Smooth muscle cell of trachea (primary cell): ENCODE measurements at places on chromosomes 1 and 21. TPM values are rescaled to one million over a fixed set of nuclear protein-coding genes. Genes with fewer than 3 reads are reported as not detected.

Gene DTL
- total RNA-seq: 1.3 and 8.9 TPM in 2 replicates

Gene E2F2
- 0.17 and 2.0 TPM in 2 replicates for total RNA-seq

Gene C8B
- not detected in 2 replicates for total RNA-seq

Gene HAO2
- total RNA-seq: not detected in 2 replicates

Gene PLCH2
- under 0.01 and 0.15 TPM in 2 replicates for total RNA-seq

Gene ACTN2
- under 0.01 TPM in 2 replicates for total RNA-seq

Gene NCAM2
- 9.3 and 14.8 TPM in 2 replicates for total RNA-seq

Gene CD5L
- not detected in 2 replicates for total RNA-seq

Gene ARL8A
- 17.0 and 27.1 TPM in 2 replicates for total RNA-seq

Gene TCHHL1
- not detected in 2 replicates for total RNA-seq

Gene OR14A16
- not detected in 2 replicates for total RNA-seq

Gene CFHR2
- total RNA-seq: not detected in 2 replicates

Gene GPR25
- total RNA-seq: not detected in 2 replicates

Gene PTGFR
- total RNA-seq: 68.3 and 86.8 TPM in 2 replicates

Gene CTSK
- 224 and 295 TPM in 2 replicates for total RNA-seq

Gene TRPM2
- under 0.01 TPM in 1 of 2 replicates, not detected in the other for total RNA-seq

Gene SH2D1B
- total RNA-seq: not detected in 2 replicates

Gene SPRR2B
- not detected in 2 replicates for total RNA-seq

Gene TEX38
- 0.29 TPM in 1 of 2 replicates, not detected in the other for total RNA-seq

Gene CLCA4
- not detected in 2 replicates for total RNA-seq

Gene DDR2
- 213 and 271 TPM in 2 replicates for total RNA-seq

Gene GPR52
- 0.50 and 1.5 TPM in 2 replicates for total RNA-seq

Gene FAM163A
- total RNA-seq: not detected in 2 replicates

Gene PLA2G2D
- not detected in 2 replicates for total RNA-seq

Gene PDPN
- 0.87 and 4.5 TPM in 2 replicates for total RNA-seq

Gene SYCP1
- total RNA-seq: not detected in 2 replicates

Gene PKN2
- total RNA-seq: 28.8 and 37.5 TPM in 2 replicates

Gene EVA1C
- total RNA-seq: 5.4 and 5.5 TPM in 2 replicates

Gene ASCL5
- total RNA-seq: not detected in 2 replicates

Gene TNFAIP8L2
- not detected in 2 replicates for total RNA-seq

Gene IGFN1
- under 0.01 TPM in 2 replicates for total RNA-seq

Gene S100A11
- 79.0 and 87.0 TPM in 2 replicates for total RNA-seq

Gene ADAMTS5
- total RNA-seq: 8.3 and 9.3 TPM in 2 replicates
